Sciatic nerve (tissue), 2 donors: ENCODE measurements at places on chromosomes 5 and 9.

GRCh38 chr9:114397219-114397847, 9.6 kb upstream of the AKNA start:
- DNase-seq, result no peak

DNA sequence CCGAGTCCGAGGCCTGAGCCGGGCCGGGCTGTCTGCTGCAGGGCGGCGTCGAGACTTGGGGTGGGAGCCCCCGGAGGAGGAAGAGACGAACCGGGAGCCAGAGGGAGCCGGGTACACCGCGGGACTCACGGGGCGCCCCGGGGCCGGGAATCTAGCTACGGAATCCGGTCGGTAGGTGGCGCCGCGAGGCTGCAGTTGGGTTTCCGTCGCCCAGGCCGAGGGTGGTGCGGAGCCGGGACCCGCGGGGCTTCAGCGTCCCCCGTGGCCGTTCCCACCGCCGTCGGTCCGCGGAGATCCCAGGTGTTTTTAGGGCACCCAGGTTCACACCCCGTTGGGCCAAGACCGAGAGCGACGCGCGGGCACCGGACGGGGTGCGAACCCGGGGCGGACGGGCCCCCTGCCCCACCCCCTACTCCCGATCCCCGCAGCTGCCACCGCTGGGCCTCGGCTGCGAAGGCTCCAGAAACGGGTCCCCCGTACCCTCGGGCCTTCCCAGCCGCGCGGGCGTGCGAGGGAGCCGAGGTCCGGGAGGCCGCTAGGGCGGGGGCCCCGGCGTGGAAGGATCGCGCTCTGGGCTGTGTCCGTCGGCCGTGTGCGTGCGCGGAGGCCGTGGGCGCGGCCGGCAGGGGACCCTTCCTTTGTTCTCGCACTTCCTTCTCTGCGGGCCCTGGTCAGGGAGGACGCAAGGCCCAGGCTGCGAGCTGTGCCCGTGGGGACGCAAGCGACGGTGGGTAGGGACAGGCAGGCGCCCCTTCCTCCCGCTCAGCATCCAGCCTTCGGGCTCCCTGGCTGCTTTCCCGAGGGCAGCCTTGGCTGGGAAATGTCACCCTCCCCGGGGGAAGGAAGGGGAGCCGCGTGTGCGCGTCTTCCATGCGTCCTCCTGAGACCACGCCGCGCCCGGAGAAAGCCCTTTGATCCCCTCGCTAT, 146.6 kb downstream of the GAPVD1 start:
- DNase-seq, result peak; percentile 87

DNA sequence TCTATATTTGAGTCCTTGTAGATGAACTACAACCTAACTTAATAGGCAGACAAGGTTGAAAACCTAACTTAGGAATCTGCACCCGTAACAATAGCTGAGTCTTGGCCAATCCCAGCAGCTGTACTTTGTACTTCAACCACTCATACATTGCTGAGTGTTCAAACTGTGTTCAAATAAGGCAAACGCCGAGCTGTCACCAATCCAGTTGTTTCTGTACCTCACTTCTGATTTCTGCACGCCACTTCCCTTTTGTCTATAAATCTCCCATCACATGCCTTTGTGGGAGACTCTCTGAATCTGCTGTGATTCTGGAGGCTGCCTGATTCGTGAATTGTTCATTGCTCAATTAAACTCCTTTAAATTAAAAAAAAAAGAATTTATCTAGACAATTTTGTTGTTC, 167.8 kb upstream of the TUT7 start:
- DNase-seq, result no peak

GRCh38 chr5:10977011-10977410, 216.0 kb upstream of the DAP start:
- no peak for DNase-seq

- DNase-seq, result no peak
Observed at GRCh38 chr9:111621895-111622480, 9.1 kb upstream of the DNAJC25 start.

DNA sequence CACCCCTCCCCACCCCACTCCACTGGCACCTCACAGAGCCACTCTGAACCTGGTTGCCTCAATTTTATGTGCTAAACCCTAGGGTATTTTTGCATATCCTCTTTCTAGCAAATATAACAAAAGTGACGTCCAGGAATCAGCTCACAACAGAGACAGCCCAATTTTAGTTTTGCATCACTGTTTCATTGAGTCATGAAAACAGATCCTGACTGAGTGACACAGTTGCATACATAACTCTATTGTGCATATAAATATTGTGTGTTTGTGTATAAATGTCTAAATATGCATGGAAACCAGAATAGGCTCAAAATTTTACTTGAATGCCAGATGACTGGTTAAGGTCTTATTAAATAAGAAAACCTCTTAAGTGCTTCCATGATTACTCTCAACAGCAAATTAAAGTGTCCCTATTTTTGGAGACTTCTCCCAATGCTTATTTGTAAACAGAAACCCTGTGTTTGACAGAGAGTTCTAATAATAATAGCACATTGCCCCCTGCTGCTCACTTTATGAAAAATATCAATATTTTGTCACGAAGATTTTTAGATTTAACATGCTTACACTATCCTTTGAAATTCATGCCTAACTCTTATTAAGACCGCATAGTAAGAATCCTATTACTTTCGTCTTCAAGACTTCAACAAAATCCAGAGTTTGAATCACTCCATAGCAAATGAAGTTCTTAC, 75.5 kb upstream of the PRRC1 start:
- no peak for DNase-seq

- no peak for DNase-seq
Observed at GRCh38 chr5:127568166-127568565, 50.7 kb downstream of the PRRC1 start.

GRCh38 chr9:84669288-84670137, at the start of gene NTRK2:
Gene NTRK2, plus strand, starts transcription at chr9:84669729. Its CDS starts 1,020 bp downstream, at chr9:84670749.
- DNase-seq, result peak; percentile 75

DNA sequence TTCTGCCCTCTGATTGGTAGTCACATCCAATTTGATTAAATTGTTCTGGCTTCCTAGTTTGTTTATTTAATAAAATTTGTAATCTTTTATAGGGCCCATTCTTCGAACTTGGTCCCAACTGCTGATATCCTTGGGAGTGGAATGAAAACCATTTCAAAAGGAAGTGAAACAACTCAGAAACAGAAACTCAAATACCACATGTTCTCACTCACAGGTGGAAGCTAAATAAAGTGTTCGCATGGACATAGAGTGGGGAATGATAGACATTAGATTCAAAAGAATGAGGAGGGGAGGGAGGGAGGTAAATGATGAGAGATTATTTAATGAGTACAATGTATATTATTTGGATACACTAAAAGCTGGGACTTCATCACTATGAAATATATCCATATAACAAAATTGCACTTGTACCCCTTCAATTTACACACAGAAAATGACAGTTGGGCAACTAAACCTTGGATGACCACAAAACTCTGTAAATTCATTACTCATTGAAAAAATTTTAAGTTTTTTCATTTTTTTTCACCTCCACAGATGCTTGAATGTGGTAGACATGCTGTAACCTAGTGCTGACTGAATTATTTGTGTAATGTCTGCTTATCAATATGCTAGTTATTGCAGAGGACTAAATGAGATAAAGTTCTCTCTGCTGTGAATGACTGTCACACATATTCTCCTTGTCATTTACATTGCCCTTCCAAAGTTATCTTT, 16.0 kb downstream of the ATP10B start:
- no peak for DNase-seq

- no peak for DNase-seq
Observed at GRCh38 chr9:4333787-4334186, 33.9 kb upstream of the GLIS3 start.

- DNase-seq, result no peak
Observed at GRCh38 chr9:82164159-82164558, 175.6 kb downstream of the SPATA31D1 start.

DNA sequence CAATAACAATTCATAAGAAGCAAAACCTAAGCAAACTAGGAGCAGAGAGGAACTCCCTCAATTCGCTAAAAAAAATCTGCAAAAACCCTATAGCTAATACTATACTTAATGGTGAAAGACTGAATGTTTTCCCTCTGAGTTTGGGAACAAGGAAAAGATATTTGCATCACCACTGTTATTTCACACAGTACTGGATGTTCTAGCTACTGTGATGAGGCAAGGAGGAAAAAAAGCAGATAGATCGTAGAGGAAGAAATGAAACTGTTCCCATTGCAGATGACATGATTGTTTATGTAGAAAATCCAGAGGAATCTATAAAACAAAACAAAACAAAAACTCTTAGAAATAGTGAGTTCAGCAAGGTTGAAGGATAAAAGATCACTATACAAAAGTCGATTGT, 116.7 kb downstream of the PHF2 start:
- DNase-seq, result no peak

- peak; percentile 45 for DNase-seq
Observed at GRCh38 chr5:159972538-159973362, 36.2 kb upstream of the TTC1 start.

DNA sequence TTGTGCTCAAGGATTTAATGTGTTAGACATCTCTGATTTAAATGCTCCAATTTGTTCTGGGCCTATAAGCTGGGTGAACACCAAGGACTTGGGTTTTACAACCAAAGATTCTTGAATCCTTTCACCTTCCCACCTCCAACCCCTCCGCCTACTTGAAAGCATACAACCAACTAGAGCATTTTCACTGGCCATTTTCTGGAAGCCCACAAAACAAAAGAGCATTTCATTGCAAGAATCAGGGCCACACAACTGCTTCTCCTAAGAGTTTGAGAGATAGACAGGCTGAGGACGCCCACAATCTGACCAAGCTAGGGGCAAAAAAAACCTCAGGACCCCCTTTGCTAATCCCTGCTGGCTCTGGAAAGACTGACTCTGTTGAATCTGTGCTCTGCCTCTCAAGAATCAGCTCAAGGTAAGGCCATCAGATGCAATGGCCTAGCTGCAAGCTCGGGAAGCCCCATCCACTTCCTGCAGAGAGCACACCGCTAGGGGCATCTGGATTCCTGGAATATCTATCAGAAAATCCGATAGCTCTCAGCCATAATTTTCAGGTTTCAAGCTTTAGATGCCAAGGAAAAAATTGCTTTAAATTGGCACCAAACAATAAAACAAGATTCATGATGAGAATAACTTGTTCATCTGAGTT, 57.7 kb downstream of the RETREG1 start:
- no peak for DNase-seq

DNA sequence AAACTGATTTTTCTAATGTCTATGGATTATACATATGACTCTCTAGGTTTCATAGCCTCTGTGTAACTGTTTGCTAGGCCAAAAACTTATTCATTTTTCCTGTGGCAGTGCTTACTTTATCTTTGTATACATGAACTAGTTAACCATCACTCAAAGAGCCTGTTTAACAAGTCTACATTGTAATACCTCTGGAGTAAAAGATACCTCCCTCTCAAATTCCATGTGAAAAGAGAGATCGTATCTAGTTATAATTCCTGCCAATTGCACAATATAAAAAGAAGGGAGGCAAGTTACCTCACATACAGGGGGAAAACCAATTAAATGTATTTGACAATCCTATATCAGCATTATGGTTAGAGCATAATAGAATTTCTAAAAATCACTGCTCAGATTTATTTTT, 271.9 kb upstream of the ST8SIA4 start:
- no peak for DNase-seq

- DNase-seq, result no peak
Observed at GRCh38 chr9:105835721-105836120, 141.4 kb downstream of the TMEM38B start.

DNA sequence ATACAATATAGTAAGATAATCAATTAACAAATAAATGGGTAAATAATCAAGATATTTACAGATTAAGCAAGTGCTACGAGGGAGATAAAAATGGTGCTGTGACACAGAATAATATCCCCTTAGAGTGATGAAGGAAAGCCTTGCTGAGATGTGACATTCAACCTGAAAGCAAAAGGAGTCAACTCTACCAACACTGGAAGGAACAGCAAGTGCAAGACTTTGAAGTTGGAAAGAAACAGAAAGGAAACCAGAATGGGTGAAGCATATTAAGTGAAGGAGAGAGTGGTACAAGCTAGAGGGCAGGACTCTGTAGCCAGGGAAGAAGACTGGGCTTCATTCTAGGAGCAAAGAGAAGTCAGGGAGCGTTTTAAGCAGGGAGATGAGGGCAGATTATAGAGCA, 12.2 kb upstream of the MEGF9 start:
- no peak for DNase-seq

GRCh38 chr5:140145818-140146522, 20.2 kb downstream of the IGIP start:
- DNase-seq, result peak; percentile 79

GRCh38 chr5:177959315-177959714, 36.7 kb downstream of the PROP1 start:
- DNase-seq, result no peak

DNA sequence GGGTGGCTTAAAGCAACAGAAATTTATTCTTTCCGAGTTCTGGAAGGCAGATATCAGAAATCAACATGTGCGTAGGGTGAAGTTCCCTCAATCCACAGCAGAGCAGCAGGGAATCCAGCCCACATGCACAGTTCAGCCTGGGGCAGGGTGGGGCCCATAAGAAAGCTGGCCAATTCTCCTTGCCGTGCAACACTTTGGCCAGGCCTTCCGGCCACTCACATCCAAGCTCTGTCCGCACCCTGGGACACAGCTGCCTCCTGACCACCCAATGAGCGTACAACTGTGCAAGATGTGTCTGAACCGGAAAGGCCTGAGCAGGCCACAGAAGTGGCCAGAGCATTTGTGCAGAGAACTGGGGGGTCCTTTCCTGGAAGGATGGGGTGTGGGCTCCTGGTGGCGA, 274.9 kb downstream of the GADD45G start:
- peak; percentile 74 for DNase-seq

DNA sequence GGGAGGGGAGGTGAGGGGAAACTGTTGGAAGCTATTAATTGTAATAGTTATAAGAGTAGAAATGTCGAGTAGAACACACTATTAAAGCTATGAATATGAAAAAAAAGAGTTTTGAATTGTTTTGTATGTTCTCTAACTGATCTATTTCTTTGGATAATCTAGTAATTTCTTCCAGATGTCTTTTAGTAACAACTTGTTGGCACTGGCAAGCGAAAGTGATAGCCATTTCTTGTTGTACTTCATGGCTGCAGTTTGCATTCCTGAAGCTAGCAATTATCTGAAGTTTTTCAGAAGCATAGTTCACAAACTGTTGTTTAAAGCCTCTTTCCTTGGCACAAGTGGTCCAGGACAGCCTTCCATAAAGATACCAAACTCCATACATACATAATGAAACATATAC, 49.4 kb upstream of the SPATA31C2 start:
- no peak for DNase-seq

DNA sequence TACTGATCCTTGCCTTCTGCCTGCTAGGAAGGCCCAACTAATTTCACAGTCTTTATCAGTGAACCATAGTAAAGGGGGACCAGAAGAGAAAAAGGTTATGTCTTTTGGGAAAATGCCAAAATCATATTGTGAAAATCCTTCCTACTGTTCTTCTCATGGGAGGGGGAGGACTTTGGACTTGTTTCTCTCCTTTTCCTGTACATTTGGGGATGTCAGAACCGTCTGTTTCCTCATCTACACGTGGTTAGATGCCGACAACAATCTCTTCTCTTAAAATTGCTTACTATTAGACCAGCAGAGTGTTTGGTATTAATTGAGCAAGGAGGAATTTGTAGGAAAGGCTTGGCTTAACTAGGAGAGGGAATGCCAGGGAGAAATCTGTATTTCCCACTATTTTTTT, 77.2 kb downstream of the TMC1 start:
- no peak for DNase-seq
